Activated T-helper 1 cell treated with anti-CD3 and anti-CD28 coated beads, Interleukin-2, amount 50 U/mL, for 16 hours (primary cell): ENCODE measurements at places on chromosomes 13 and 19.

GRCh38 chr13:38804536-38804935, 117.7 kb downstream of the FREM2 start:
- DNase-seq = no peak

DNA sequence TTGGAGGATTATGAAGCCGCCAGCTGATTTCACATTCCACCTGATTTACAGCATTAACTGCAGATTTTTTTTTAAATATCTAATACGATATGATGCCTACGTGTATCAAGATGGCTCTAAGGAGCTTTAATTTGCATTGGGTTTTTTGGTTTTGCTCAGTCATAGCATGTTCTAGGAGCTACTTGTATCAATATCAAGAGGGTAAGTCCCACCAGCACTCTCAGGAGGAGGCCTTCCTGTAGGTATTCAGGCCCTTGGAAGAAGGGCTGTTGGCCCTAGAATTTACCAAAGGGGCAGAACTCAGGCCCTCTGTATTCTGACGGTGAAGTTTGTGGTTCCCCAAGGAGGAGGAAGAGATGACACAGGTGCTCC, 97.2 kb upstream of the IPO5 start:
- no peak for DNase-seq

DNA sequence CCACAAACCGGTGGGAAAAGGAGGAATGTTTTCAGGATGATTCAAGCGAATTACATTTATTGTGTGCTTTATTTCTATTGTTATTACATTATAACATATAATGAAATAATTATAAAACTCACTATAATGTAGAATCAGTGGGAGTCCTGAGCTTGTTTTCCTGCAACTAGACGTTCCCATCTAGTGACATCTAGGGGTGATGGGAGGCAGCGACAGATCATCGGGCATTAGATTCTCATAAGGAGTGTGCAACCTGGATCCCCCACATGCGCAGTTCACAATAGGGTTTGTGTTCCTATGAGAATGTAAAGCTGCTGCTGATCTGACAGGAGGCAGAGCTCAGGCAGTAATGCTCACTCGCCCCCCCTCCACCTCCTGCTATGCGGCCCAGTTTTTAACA, 54.5 kb downstream of the SPTBN4 start:
- DNase-seq = no peak

GRCh38 chr13:74306496-74306895, 172.3 kb upstream of the KLF12 start:
- DNase-seq = no peak

GRCh38 chr19:40893112-40893511, 11.1 kb upstream of the CYP2A7 start:
- no peak for DNase-seq
